T-helper 1 cell (primary cell): ENCODE measurements at places on chromosomes 1 and 21.

DNA sequence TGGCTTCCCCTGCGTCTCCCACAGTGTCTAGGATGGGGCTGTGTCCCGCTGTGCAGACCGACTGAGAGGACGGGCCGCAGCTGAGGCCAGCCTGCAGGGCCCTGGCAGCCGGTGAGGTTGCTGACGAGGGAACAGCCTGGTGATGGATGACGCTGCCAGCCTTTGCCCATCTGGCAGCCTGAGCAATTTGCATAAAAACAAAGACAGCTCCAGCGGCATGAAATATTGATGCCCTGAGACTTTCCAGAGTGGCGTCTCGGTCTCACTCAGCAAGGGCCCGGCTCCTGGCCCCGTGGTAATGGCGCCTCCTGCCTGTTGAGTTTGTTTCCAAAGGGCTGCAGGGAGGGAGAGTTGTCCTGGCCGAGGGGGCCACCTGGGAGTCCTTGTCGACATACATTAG lies 19.1 kb upstream of the KCNA10 start:
- DNase-seq: no peak

- no peak for DNase-seq
These were observed 715.0 kb upstream of the ADAMTS5 start for GRCh38 chr21:27681841-27682240.

GRCh38 chr1:5928714-5929400 lies 63.4 kb downstream of the NPHP4 start:
- no peak for DNase-seq

GRCh38 chr1:1129381-1129821 lies 13.5 kb upstream of the C1orf159 start:
- DNase-seq: no peak

DNA sequence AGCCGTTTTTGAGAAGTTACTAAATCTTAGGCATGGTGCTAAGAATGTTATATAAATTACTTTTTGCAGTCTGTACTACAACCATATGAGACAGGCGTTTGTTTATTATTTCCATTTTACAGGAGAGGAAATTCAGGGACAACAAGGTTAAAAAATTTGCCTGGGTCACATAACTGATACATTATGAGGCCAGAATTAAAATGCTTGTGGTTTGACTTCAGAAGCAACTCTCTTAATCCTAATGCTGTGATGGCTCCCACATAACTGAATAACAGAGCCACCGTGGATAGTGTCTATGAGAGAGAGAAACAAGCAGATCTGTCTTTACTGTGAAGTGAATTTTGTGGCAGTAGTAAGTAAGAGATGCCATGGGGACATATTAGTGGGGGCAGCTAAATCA lies 184.9 kb downstream of the NCAM2 start:
- DNase-seq: no peak

- DNase-seq: no peak
These were observed 186.7 kb downstream of the TOMM20 start for GRCh38 chr1:234942012-234942332.

GRCh38 chr1:56064705-56065104 lies 514.7 kb downstream of the PLPP3 start:
- DNase-seq: no peak

DNA sequence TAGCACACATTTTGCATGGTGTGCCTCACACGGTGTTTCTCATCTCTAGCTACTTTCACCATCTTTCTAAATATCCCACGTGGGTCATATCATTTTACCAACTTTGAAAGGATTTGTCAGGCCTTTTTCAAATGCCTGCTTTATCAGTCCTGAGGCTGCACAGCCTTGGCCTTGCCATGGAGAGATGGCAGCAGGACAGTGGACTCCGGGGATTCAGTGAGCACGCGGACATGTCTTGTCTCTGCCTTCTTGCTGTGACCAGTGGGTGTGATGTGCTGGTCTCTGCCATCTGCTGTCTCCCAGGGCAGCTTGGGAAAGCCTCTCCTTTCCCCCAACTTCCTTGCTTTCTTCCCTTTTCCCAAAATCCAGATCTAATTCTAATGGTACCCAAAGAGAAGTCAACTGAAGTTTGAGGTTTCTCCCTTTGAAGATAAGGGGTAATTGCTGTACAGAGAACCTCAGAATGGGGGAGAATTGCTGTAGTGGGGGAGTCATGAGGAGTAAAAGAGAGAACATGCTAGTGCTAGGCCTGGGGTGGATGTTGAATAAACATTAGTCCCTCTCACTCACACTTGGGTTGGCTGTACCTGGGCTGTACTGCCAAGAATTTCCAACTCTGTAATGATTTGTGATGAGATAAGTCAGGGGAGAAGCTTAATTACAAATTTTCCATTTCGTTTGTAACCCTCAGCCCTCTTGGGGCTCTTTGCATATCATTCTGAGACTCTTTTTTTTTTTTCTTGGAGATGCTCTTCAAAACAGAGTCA lies 99.5 kb downstream of the GALNT2 start:
- no peak for DNase-seq

DNA sequence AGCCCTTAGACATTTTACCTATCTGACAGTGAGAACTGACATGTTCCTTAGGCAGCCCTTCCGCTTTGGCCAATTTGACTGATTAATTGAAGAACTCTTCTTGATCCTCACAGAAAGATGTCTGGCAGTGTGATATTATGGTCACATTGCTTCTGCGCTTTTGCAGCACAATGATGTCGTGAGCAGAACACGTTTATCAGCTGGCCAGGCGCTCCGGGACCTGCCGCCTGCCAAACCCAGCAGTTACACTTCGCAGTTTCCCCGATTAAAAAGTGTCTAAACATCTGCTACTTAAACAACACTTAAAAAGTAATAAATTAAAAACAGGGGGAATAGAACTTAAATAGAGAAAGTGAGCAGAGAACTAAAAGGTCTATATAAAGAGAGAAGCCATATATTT lies 103.5 kb upstream of the ETS2 start:
- DNase-seq: no peak

DNA sequence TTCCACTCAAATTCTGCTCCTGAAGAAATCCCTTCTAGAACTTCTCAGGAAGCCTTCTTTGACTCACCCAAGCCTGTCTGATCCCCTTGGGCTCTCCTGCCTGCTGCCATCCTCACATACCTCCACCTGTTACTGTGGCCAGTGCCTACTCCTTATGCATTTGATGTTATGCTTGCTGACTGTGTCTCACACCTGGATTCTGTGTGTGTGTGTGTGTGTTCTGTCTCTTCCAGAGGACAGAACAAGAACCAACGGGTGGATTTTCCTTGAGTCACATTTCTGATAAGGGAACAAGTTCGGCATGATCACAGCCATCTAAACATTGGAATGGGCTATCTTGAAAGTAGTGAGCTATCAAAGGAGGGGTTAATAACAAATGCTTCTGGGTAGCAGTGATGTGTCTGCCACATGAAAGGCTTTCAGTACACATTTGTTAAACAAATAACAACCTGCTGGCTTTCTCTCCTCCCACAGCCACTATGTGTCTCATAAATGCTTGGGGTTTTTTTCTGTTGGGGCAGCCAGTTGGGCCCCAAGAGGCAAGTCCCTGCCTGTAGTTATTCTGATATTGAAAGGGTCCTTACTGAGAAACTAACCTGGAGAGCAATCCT lies 8.9 kb upstream of the GPR37L1 start:
- no peak for DNase-seq

GRCh38 chr21:16422702-16423101 lies 692.9 kb downstream of the USP25 start:
- DNase-seq: no peak

- DNase-seq: no peak
These were observed 1.2 kb upstream of the UBAP2L start for GRCh38 chr1:154219541-154219940.

GRCh38 chr21:28704746-28705145 lies 287.9 kb downstream of the LTN1 start:
- no peak for DNase-seq

DNA sequence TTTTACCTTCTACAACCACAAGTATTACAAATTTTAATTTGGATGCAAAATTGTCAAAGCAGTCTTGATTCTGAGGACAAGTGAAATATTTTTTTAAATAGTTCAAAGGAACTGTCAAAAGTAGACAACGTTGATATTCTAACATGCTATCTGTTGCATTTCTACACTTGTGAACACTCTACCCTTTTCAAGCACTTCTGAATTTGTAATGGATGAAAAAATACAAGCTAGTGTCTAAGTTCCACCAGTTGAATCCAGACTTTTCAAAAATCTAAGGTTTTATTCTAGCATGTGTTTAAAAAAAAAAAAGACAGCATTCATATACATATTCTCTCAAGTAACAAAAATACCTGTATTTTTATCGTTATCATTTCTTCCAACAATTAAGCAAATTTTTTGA lies 2.1 kb downstream of the ARID4B start:
- no peak for DNase-seq

GRCh38 chr1:1006305-1007159 lies 6.6 kb upstream of the HES4 start:
- DNase-seq: no peak

DNA sequence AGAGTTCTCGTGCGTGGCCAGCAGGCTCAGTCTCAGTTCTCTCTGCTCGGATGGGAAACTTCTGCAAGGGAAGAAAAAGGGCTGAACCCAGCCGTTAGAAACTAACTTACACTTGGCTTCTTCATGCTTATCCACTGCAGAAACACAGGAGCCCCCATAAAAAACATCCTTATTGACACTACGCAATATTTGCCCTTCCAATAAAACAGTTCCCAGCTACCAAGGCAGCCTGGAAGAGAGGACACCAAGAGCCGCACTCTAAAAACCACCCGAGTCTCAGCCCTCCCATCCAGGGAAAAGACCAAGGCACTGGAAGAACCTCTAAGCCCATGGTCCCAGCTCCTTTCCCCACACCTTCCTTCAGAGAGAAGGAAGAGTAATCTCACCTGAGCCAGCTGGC lies 61.1 kb downstream of the SSBP3 start:
- DNase-seq: no peak

DNA sequence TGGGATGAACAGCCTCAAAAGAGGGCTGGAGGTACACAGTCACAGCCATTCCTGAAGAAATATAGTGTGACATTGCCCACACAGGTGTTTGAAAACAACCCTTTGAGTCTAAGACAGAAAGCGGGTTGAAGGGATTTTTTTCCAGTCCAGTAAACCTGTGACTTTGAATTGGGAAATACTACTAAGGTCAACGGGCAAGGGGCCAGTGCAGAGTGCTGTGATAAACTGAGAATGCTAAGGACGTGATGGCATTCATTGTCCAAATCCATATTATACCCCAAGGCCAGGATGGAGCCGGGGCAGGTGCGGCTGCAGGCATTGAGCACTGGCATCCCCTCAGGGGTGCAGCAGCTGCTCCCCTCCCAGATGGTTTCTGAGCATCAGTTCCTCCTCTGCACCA lies 36.6 kb downstream of the KIAA0040 start:
- no peak for DNase-seq
